CMK (cell line): ENCODE measurements at places on chromosomes 16 and 17.

- DNase-seq = no peak
Observed at GRCh38 chr17:4652997-4653396, 11.5 kb upstream of the ALOX15 start.

GRCh38 chr16:47624563-47624962 is 163.4 kb downstream of the PHKB start:
- no peak for DNase-seq

GRCh38 chr16:253833-254232 is 19.2 kb downstream of the FAM234A start:
- DNase-seq = no peak

- DNase-seq = no peak
Observed at GRCh38 chr17:66353937-66354401, 51.6 kb downstream of the PRKCA start.

DNA sequence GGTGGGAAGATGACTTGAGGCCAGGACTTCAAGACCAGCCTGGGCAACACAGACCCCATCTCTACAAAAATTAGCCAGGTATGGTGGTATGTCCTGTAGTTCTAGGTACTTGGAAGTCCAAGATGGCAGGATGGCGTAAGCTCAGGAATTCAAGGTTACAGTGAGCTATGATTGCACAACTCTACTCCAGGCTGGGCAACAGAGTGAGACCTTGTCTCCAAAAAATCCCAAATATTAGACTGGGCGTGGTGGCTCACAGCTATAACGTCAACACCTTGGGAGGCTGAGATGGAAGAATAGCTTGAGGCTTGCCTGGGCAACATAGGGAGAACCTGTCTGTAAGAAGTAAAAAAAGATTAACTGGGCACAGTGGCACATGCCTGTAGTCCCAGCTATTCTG is 30.8 kb downstream of the SUZ12 start:
- DNase-seq = no peak
